Stomach (tissue), 19 donors: ENCODE measurements at places on chromosomes 7 and 10. TPM values are rescaled to one million over a fixed set of nuclear protein-coding genes. Genes with fewer than 3 reads are reported as not detected.

PDGFA gene
- total RNA-seq = 90.2 TPM

ATOH7 gene
- not detected for total RNA-seq

C7orf57 gene
- total RNA-seq = not detected

OR2A7 gene
- 12.6 TPM for total RNA-seq

ZNF316 gene
- 13.4 TPM for total RNA-seq

PNLIPRP2 gene
- total RNA-seq = not detected

DNA sequence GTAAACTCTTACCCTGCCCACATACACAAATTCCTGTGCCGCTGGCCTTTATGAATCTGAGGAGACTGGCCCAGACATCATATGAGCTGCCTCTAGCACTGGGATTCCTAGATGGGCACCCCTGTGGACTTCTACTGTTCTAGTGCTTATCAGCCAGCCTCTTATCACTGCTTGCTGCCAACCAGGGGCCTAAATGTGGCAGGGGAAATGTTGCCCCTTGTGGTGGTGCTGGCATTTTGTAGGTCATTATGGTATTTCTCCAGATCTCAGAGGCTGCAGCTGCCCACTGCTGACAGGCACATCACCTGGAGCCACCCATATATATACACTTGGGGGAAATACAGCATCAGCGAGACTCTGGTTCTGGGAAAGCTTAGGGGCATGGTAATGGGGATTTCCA lies 5.4 kb downstream of the SFR1 start:
- H3K4me3 ChIP-seq = no peak overlapping the region
- H3K27me3 ChIP-seq = no peaks in the 10 kb centered on the region
- no peak overlapping the region for H3K27ac ChIP-seq
- peak; percentile 47 for DNase-seq
- peaks cover 6% of the 10 kb centered on the region for H3K36me3 ChIP-seq

- H3K4me1 ChIP-seq = no peaks in the 10 kb centered on the region
- DNase-seq = no peak
- no peaks in the 10 kb centered on the region for H3K36me3 ChIP-seq
- no peaks in the 10 kb centered on the region for H3K27me3 ChIP-seq
- H3K4me3 ChIP-seq = no peak overlapping the region
Measured at GRCh38 chr10:10533437-10533836, 484.2 kb upstream of the CELF2 start.

DNA sequence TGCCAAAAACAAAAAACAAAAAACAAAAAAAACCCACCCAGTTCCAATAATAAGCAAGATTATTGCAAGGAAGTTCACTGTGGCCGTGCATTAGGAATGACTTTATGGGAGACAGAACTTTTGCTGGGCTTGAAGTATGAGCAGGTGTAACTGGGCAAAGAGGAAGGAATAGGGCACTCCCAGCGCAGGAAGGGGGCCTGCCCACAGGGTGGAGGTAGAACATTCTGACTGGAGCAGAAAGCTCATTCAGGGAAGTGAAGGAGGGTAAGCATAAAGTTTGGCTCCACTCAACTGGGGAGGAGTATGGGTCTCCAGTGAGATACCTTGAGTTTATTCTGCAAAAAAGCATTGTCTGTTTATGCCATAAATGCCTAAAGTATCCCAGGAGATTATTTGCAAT lies 42.1 kb upstream of the WIPF3 start:
- no peaks in the 10 kb centered on the region for H3K27me3 ChIP-seq
- H3K4me3 ChIP-seq = no peak overlapping the region
- H3K36me3 ChIP-seq = no peaks in the 10 kb centered on the region
- no peaks in the 10 kb centered on the region for H3K4me1 ChIP-seq
- H3K27ac ChIP-seq = no peak overlapping the region

GRCh38 chr10:4819707-4820106 lies 6.3 kb upstream of the AKR1E2 start:
- H3K4me1 ChIP-seq = peaks cover 6% of the 10 kb centered on the region
- no peaks in the 10 kb centered on the region for H3K27me3 ChIP-seq
- no peaks in the 10 kb centered on the region for H3K36me3 ChIP-seq

DNA sequence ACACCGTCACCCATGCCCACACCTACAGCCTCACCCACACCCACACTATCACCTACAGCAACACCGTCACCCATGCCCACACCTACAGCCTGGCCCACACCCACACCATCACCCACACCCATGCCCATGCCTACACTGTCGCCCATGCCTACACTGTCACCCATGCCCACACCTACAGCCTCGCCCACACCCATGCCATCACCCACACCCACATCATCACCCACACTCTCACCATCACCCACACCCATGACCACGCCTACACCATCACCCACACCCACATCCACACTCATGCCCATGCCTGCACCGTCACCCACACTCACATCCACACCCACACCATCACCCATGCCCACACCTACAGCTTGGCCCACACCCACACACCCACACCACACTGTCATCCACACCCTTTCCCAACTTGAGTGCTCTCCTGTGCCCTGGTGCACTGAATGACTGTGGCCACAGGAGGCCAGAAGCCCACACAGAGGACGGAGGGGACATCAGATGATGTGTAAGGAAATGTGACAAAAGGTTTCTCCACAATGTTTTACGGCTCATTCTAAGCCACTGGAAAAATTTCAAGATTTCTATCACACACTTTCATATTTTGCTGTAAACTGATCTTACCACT lies 153.3 kb downstream of the WDR37 start:
- no peak for DNase-seq
- H3K27me3 ChIP-seq = no peaks in the 10 kb centered on the region
- no peaks in the 10 kb centered on the region for H3K4me1 ChIP-seq
- H3K36me3 ChIP-seq = no peaks in the 10 kb centered on the region

DNA sequence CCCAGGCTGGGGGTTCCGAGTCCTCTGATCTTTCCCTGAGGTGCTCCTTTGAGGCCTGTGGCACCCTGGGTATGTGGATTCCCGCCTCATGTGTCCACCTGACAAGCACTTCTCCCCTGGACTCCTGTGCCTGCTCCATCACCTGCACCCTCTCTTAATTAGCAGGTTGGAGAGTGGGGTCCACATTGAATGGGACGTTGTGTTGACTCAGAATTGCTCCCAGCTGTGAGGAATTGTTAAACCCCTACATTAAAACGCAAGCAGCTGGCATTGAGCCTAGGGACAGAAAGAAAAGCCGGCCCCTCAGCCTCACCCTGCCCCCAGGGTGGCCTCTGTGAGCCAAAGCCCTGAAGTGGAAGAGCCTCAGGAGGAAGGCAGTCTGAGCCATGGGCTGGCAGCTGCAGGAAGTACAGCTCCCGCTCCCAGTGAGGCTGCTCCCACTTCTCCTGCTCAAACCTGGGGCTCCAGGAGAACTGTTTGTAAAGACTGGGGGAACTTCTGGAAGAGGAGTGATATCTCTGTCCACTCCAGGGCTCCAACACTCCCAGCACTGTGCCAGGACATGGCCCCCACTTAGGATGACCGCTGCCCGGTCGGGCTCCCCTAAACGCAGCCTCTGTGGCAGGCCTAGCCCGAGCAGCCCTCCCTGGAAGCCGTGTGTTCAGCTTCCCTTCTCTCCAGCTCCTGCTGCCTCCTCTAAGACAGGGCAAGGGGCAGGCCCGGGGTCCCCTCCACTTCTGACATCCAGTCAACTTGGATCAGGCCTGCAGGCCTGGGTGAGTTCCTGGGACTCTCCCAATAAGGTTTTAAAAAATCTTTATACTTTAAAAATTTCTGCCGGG lies 1.8 kb upstream of the OPN4 start:
- H3K4me3 ChIP-seq = no peak overlapping the region
- DNase-seq = peak; percentile 62
- no peaks in the 10 kb centered on the region for H3K36me3 ChIP-seq
- no peaks in the 10 kb centered on the region for H3K27me3 ChIP-seq
- no peak overlapping the region for H3K27ac ChIP-seq

DNA sequence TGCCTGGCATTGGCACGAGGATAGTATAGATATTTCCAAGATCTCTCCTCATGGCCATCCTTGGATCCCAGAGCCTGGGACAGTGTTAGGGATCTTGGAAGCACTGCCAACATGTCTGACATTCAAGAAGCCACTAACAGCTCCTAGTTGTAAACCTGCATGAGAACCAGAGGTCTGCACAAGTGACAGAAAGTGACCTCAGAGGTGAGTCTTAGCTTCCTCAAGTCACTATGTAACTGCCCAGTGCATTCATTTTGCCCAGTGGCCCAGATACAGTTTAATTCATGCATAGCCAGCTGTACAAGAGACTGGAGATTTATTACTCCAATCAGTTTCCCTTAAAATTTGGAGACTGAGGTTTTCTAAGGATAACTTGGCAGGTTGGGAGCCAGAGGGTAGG lies 16.7 kb downstream of the SUGCT start:
- no peaks in the 10 kb centered on the region for H3K27me3 ChIP-seq
- DNase-seq = no peak

DNA sequence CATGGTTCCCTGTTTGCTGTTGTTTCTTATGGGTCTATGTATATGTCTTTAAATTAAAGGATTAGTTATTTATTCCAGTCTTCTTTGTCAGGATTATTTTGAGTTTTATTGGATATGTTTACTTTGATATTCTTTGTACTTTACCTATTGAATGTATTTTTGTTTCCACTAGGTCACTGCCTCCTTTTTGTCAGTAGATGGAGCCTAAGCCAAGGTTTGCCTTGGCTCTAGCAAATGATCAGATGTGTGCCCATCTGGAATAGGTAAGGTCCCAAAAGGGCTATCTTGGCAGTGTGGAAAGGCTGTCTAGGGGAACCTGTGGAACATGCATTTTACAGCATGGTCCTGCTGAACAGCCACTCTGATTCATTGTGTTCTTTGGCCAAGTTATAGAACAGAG lies 337.3 kb upstream of the GHITM start:
- H3K36me3 ChIP-seq = no peaks in the 10 kb centered on the region
- H3K27ac ChIP-seq = no peak overlapping the region
- H3K4me1 ChIP-seq = no peaks in the 10 kb centered on the region

GRCh38 chr7:64636386-64636785 lies 29.5 kb upstream of the ZNF107 start:
- H3K36me3 ChIP-seq = no peaks in the 10 kb centered on the region
- H3K4me1 ChIP-seq = no peaks in the 10 kb centered on the region
- DNase-seq = no peak
- H3K4me3 ChIP-seq = no peak overlapping the region
- no peaks in the 10 kb centered on the region for H3K27me3 ChIP-seq

- H3K36me3 ChIP-seq = no peaks in the 10 kb centered on the region
- H3K4me3 ChIP-seq = no peak overlapping the region
- no peaks in the 10 kb centered on the region for H3K4me1 ChIP-seq
- DNase-seq = no peak
Measured at GRCh38 chr7:70681469-70682350, 450.2 kb upstream of the GALNT17 start.

DNA sequence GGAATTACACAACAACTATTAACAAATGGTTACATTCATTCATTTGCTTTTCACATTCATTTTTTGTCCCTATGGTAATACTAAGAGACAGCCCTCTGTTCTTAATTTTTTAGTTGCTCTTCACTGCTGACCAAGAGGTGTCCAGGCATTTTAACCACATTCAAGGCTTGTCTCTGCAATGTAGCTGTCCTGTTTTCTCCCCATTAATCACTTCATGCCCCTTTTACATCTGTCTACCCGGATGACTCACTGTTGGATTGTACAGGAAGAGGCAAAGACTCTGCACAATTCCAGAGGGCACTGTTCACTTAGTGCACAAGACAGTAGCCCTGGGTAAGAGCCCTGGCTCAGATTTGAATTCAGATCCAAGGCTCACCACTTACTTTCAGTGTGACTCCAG lies 168.5 kb downstream of the NOC3L start:
- no peak overlapping the region for H3K4me3 ChIP-seq
- H3K36me3 ChIP-seq = no peaks in the 10 kb centered on the region
- no peak overlapping the region for H3K27ac ChIP-seq
- no peak for DNase-seq
- no peaks in the 10 kb centered on the region for H3K27me3 ChIP-seq

- no peaks in the 10 kb centered on the region for H3K27me3 ChIP-seq
- H3K36me3 ChIP-seq = no peaks in the 10 kb centered on the region
- H3K27ac ChIP-seq = no peak overlapping the region
- H3K4me3 ChIP-seq = no peak overlapping the region
- DNase-seq = no peak
- no peaks in the 10 kb centered on the region for H3K4me1 ChIP-seq
Measured at GRCh38 chr7:41052736-41053135, 650.2 kb downstream of the INHBA start.

DNA sequence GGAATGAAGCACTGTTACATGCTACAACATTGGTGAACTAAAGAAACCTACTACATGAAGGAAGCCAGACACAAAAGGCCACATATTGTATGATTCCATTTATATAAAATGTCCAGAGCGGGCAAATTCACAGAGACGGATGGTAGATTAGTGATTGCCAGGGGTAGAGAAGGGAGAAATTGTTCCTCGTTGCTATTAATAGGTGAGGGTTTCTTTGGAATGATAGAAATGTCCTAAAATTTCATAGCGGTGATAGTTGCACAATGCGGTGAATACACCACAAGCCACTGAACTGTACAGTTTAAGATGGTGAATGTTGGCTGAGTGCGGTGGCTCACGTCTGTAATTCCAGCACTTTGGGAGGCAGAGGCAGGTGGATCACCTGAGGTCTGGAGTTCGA lies 29.0 kb downstream of the DENND2A start:
- H3K4me1 ChIP-seq = no peaks in the 10 kb centered on the region
- no peak overlapping the region for H3K4me3 ChIP-seq
- no peak overlapping the region for H3K27ac ChIP-seq

GRCh38 chr10:14603534-14604102 lies 171.1 kb downstream of the FAM107B start:
- peaks cover 42% of the 10 kb centered on the region for H3K4me1 ChIP-seq
- H3K4me3 ChIP-seq = peak overlapping the region; percentile 70
- peaks cover 24% of the 10 kb centered on the region for H3K36me3 ChIP-seq

DNA sequence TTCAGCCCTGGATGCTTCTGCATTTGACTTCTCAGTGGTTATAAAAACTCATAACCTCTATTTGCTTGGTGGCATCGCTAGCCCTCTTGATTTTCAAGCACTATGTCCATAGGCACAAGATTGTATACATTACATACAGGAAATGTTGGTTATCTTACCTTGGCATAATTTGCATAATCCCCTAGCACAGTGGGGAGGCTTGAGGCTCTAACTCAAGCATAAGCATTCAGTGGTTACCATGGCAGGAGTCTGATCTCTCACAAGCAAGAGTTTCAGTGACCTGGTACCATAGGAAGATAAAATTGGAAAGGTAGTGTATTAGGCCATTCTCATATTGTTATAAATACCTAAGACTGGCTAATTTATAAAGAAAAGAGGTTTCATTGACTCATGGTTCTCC lies 121.8 kb downstream of the PLXDC2 start:
- H3K27me3 ChIP-seq = no peaks in the 10 kb centered on the region
- H3K27ac ChIP-seq = no peak overlapping the region
- H3K4me3 ChIP-seq = no peak overlapping the region
- no peak for DNase-seq
- no peaks in the 10 kb centered on the region for H3K4me1 ChIP-seq
- H3K36me3 ChIP-seq = no peaks in the 10 kb centered on the region

- H3K4me3 ChIP-seq = no peak overlapping the region
Measured at GRCh38 chr7:52080493-52080892, 763.9 kb upstream of the COBL start.

DNA sequence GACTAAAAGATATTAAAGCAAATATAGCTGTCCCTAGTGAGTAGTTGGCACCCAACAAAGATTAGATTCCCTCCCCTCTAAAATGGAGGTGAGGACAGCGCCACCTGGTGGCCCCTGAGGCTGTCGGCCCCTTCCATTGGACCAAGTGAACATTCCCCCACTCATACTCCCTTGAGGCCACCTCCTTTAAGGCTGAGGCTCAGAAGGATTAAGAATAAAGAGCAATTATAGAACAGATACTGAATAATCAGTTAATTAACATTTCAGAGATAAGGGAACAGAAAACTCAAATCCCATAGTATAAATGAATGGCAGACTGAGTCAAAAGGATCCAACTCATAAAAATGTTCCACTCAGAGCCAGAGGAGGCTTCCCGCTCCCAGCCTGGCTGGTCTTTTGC lies 130.4 kb upstream of the GHITM start:
- no peaks in the 10 kb centered on the region for H3K4me1 ChIP-seq
- H3K4me3 ChIP-seq = no peak overlapping the region
- no peak overlapping the region for H3K27ac ChIP-seq
- H3K27me3 ChIP-seq = no peaks in the 10 kb centered on the region
- no peak for DNase-seq
